Lower leg skin (tissue), 4 donors: ENCODE measurements at places on chromosomes 6 and 20.

DNA sequence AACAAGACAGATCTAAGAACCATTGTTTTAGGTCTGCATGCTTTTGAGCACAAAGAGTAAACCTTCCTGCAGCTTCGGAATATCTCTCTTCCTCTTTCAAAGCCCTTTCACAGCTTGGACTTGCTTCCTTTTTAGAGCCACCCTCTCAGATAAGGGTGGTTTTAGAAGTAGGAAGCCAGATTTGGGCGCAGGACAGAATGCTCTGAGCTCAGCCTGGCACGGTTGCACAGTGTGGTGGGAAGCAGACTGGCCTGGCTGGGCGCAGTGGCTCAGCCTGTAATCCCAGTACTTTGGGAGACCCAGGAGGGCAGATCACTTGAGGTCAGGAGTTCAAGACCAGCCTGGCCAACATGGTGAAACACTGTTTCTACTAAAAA, 35.6 kb upstream of the PNRC1 start:
- DNase-seq: no peak

DNA sequence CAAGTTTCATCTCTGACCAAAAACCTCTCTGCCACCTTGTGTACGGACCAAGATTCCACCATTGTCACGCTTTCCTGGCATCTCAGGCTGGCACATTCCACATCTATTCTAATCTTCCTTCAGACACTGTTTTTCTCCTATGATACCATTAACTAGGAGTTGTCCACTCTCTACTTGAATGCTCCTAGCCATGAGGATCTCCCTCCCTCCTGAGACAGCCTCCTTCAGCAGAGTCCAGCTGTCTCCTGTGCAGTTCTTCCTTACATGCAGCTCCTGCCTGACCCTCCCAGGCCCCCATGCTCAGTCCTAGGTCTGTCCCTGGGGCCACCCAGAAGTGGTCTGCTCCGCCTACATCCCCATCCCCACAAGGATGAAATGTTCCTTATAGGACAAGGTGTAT, 90.9 kb downstream of the CHMP4B start:
- no peak for DNase-seq

DNA sequence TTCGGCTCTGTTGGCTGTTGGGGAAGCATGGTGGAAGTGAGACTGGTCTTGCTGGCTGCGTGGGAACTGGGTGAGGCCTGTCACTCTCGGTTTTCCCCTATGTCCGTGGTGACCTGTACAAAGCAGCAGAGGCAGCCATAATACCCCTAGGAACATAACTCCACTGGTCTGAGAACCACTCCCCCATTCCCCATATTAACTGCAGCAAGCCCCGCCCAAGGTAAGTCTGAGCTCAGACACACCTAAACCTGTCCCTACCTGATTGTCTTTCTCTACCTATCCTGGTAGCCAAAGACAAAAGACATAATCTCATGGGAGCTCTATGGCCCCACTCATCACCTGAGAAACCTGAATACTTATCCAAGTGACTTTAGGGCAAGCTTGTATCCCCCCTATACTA, 156.3 kb upstream of the PHACTR1 start:
- DNase-seq: no peak

- no peak for DNase-seq
These were observed 90.0 kb upstream of the MAFB start for GRCh38 chr20:40778894-40779496.
